ENCODE measurements at places on chromosomes 1 and 21.

DNA sequence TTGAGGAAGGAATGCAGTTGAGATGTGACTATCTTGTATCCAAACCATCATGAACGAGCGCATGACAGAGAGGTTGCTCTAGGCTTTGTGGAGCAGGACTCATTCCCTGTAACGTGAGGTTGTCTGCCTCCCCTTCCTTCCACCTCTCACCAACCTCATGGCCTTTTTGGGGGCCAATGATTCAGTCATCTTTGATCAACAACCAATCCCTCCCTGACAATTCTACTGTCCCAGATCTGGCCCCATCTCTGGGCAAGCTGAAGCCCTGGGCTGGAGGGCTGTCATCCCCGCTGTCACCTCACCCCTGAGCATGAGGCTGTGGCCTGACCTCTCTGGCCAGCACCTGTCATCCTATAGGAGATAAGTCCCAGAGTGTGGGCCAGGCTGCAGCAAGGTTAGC, 19.7 kb downstream of the MTARC1 start:
- no peak for DNase-seq

GRCh38 chr21:33510826-33511225, 19.3 kb upstream of the DNAJC28 start:
- no peak for DNase-seq

DNA sequence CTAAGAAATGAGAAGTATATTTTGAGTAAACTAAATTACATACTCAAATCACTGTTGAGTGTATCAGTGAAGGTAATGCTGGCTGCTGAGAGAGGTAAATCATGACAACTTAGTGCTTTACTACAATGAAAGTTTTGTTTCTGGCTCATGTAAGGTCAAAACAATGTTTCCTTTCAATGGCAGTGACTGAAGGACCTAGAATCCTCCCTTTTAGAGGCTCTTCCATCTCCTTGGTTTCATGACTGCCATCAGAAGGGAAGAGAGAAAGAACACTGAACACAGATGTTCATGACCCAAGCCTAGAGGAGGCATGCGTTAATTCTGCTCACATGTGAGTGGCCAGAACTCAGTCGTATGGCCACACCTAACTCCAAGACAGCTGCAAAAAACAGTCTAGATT, 130.6 kb downstream of the AKT3 start:
- DNase-seq: no peak

DNA sequence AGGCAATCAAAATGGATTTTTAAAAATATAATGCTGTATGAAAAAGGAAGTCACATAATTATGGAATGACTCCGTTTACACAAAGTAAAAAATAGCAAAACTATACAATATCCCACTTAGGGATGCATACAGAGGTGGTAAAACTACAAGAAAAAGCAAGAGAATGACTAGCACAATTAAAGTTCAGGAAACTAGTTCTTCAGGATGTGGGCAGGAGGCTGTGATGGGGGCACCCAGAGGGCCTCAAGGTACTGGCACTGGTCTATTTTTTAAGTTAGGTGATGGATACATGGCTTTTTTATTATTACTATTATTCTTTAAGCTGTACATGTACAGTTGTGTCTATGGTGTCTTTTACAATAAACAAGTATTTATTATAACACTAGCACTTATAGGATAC, 1.4 kb upstream of the ZC3H12A start:
- DNase-seq: no peak

- DNase-seq: no peak
Measured at GRCh38 chr1:204960306-204961125, 82.5 kb upstream of the CNTN2 start.

GRCh38 chr1:93976291-93976690, 67.1 kb upstream of the GCLM start:
- no peak for DNase-seq

- DNase-seq: no peak
Measured at GRCh38 chr21:42739061-42739931, 85.9 kb downstream of the PDE9A start.

GRCh38 chr21:34544032-34544496, 32.1 kb upstream of the KCNE1 start:
- DNase-seq: no peak

GRCh38 chr1:239417986-239418640, 31.7 kb downstream of the CHRM3 start:
- no peak for DNase-seq

DNA sequence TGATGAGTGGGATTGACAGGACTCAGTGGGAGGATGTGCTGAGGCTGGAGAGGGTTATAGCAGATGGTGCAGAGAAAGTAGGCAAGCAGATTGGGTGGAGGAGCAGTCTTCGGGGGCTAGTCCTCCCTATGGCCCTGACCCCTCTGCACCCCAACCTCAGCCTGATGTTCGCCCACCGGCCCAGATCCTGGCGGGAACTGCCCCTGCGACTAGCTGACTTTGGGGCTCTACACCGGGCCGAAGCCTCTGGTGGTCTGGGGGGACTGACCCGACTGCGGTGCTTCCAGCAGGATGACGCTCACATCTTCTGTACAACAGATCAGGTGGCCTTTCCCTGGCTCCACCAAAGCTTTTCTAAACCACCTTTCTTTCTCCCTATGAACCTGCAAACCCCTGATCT, 9.6 kb upstream of the ECM1 start:
- DNase-seq: no peak

DNA sequence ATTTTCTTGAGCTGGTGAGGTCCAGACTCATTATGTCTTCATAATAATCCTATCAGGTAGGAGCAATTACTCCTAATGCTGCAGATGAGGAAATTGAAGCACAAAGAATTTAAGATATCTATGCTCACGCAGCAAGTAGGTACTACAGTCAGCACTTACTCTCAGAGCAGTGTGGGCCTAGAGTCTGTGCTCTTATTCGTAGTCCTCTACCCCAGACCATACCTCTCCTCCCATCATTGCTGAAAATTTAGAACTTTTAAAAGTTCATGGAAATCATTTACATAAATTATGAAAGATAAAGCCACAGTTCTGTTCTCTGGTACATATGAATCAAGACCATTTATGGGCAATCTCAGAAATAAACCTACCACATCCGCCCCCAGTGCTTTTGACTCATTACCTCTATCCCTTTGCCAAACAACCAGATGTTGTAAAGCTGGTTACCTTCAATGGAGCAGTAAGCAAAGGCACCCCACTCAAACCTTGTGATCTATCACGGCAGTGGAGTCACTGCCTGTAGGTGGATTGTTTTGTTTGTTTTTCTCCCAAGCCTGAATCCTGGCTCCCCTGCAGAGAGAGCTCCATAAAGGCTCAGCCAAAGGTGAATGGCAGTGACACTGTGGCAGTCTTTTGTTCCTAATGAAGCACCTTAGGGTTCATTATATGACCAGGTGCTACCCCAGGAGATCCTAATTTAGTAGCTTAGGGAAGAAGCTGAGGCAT, 20.9 kb upstream of the MAN1A2 start:
- no peak for DNase-seq

GRCh38 chr1:117846674-117847425, 82.6 kb downstream of the GDAP2 start:
- no peak for DNase-seq

DNA sequence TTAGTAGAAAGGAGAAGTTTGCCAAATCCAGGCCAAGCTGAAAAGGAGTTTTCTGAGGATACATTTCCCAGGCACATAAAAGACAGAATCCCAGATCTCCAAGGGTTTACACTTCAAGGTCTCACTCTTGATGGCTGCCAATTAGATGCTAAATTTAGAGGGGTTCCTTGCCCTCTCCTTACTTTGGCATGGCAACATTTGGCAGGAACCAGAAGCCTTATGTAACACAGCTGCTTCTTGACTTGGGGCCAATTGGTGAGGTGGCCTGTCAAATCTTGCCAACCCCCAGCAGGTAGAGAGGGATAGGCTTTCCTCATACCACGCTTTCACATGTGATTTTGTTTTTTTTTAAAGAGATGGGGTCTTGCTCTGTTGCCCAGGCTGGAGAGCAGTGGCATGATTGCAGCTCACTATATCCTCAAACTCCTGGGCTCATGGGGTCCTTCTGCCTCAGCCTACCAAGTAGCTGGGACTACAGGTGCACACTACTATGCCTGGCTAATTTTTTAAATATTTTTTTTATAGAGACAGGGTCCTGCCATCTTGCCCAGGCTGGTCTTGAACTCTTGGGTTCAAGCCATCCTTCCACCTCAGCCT, 25.2 kb upstream of the NKAIN1 start:
- DNase-seq: no peak

- DNase-seq: no peak
Measured at GRCh38 chr1:216710055-216710454, 13.2 kb downstream of the ESRRG start.

- DNase-seq: no peak
Measured at GRCh38 chr1:162710345-162710744, 78.1 kb downstream of the DDR2 start.

- DNase-seq: no peak
Measured at GRCh38 chr1:1921901-1922701, 3.0 kb upstream of the TMEM52 start.

DNA sequence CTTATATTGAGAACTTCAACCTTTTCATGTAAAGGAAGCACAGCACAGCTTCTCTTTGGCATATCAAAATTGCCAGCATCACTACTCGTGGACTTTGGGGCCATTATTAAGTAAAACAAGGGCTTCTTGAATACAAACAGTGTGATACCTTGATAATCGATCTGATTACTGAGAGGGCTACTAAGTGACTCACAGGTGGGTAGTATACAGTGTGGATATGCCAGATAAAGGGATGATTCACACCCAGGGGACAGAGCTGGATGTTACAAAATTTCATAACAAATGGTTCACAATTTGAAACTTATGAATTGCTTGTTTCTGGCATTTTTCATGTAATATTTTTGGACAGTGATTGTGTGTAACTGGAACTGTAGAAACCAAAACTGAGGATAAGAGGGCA, 15.4 kb downstream of the HDAC1 start:
- no peak for DNase-seq

DNA sequence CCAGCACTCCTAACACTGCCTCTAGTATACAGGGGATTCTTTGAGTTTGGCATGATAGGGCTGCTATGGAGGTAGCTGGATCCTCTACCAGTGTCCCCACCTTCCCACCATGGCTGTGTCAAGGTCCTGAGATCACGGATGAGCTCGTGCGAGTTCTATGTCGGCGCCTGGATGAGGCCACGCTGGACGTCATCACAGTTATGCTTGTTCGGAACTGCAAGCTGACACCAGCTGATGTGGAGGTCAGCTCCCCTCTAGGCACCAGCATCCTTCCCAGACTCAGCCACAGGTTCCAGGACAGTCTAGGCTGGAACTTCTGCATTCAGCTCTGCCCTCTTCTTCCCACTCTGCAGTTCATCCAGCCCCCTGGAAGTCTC, 15.2 kb downstream of the HYI start:
- no peak for DNase-seq

- no peak for DNase-seq
Measured at GRCh38 chr21:29730281-29730680, 209.5 kb downstream of the GRIK1 start.

- DNase-seq: no peak
Measured at GRCh38 chr1:199020051-199020450, 381.2 kb downstream of the PTPRC start.

DNA sequence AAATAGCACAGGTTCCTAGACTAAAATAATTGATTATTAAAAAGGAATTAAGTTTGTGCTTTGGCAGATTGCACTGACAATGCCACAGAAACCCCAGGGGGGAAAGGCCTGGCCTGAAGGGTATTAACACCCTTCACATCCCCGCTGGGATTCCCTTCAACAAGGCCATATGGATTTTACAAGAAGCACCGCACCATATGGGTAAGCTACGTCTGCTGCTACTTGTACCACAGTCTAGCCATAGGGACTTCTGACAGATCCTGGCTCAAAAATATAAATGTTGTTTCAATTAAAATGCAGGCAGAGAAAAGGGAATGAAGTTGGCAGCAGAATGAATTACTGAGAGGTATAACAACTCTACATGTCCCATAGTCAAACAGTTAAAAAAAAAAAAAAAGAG, 101.0 kb downstream of the DENND1B start:
- DNase-seq: no peak

GRCh38 chr1:41900603-41901444, 17.9 kb downstream of the HIVEP3 start:
- DNase-seq: no peak

DNA sequence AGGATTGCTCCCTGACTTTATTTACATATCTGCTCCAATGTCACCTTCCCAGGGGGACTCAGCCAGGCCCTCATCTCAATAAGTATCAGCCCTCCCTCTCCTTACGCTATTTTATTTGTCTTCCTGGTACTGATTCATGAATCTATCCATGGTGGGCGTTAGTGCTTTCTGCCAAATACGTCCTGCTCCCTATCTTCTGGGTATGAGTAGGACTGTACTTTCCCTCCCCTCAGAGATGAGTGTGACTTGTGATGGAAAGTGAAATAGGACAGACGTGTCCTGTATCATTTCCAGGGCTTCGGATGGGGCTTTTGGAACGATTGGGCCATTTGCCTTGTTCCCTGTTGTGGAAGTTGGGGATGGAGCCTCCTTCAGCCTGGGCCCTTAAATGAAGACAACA, 47.5 kb downstream of the FOXO6 start:
- DNase-seq: no peak

GRCh38 chr21:14866859-14867765, 197.7 kb downstream of the NRIP1 start:
- DNase-seq: no peak

GRCh38 chr1:17405898-17406759, 33.3 kb downstream of the RCC2 start:
- DNase-seq: peak; percentile 22

DNA sequence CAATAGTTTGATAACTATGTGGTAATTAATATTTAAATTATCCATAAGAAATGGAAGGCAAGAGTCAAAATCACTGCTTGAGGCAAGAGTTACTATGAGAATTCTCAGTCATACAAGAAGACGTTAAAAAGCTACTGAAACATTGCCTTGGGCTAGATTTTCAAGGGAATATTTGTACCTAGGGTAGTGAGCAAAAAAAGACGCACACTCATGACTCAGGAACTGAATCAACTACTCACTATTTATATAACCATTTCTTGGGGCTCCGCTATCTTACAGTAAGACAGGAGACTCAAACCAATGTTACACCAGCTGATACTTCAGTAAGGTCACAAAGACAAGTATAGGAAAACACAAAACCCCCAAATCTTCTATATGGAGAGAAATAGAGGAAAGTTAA, 151.5 kb upstream of the RNPC3 start:
- no peak for DNase-seq

DNA sequence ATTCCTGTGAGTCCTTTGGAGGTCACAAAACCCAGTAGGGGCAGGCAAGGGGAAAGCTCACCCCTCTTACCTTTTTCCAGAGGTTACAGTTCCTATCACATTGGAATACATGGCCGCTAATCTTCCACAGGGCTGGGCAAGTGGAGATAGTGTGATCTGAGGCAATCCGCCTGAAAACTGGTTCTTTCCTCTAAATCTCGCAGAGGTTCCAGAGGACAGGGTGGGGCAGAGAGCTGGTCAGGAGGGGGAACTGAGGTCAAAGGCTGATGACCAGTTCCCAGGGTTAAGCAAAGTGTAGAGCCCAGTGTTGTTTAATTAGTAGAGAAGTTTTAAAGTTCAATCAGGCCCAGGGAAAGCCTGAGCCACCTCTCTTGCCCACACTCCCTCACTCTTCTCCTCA, at the start of gene SERPINC1:
Gene SERPINC1 (minus strand): TSS at position 179 of the 400 bp plus-strand sequence. CDS start 68 bp downstream, at position 111.
- no peak for DNase-seq

- DNase-seq: no peak
Measured at GRCh38 chr21:26042181-26042876, 128.2 kb downstream of the APP start.

Measured in activated CD4-positive, alpha-beta T cell treated with anti-CD3 and anti-CD28 coated beads for 1 hour (primary cell).